ELF-1 (cell line): ENCODE measurements at places on chromosomes 16 and 17.
A peak's percentile ranks its signal among the peaks of the same experiment; 100 is the strongest.

DNA sequence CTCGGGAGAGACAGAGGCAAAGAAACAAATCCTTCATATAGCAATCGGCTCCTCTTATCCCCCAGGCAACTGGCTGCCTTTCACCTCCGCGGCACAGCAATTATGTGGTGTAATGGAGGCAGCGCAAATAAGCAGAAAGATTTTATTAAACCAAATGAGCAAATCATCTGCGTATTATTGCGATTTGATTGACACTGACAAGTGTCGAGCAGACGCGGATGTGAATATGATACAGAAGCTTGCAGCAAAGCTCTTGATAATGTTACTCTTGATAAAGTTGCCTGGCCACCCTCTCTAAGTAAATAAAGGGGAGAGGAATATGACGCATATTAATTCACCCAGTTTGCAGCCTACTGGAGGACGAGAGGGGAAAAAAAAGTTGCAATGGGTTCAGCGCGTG is 26.5 kb upstream of the AKTIP start:
- no peak for DNase-seq

GRCh38 chr16:48536614-48537200 is 73.3 kb downstream of the N4BP1 start:
- no peak for DNase-seq

DNA sequence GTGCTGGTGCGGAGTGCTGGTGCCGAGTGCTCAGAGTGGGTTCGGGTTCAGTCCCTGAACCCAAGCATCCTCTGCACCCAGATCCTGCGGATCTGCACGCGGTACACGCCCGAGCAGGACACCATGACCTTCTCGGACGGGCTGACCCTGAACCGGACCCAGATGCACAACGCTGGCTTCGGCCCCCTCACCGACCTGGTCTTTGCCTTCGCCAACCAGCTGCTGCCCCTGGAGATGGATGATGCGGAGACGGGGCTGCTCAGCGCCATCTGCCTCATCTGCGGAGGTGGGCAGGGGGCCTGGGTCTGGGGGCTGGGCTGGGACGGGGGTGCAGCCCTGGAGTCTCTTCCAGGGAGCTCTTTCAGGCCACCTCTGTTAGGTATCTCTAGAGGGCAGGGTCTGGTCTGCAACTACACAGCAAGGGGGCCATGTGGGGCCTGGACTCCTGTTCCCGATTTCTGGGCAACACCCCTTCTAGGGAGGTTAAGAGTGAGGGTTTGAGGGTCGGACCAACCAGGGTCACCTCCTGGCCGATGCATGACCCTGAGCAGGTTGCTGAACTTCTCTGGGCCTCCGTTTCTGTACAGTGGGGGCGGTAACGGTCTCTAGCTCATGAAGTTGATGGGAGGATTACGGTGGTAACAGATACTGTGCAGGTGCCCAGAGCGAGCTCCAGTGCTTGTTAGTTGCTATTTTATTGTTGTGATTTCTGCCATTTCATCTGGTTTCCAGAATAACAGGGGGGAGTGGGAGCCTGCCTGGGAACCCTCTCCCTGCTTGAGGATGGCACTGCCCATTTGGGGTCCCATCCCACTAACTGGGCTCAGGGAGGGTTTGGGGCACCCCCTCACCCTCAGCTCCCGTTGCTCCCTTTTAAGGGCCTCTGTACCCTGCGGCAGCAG is 10.1 kb downstream of the GJD3 start:
- no peak for DNase-seq

GRCh38 chr17:3260163-3260562 is 38.0 kb downstream of the OR3A1 start:
- DNase-seq = no peak

- DNase-seq = no peak
Observed at GRCh38 chr17:3771140-3771539, 29.8 kb downstream of the ITGAE start.

GRCh38 chr17:59366040-59366757 is 34.7 kb downstream of the YPEL2 start:
- DNase-seq = peak; percentile 95

DNA sequence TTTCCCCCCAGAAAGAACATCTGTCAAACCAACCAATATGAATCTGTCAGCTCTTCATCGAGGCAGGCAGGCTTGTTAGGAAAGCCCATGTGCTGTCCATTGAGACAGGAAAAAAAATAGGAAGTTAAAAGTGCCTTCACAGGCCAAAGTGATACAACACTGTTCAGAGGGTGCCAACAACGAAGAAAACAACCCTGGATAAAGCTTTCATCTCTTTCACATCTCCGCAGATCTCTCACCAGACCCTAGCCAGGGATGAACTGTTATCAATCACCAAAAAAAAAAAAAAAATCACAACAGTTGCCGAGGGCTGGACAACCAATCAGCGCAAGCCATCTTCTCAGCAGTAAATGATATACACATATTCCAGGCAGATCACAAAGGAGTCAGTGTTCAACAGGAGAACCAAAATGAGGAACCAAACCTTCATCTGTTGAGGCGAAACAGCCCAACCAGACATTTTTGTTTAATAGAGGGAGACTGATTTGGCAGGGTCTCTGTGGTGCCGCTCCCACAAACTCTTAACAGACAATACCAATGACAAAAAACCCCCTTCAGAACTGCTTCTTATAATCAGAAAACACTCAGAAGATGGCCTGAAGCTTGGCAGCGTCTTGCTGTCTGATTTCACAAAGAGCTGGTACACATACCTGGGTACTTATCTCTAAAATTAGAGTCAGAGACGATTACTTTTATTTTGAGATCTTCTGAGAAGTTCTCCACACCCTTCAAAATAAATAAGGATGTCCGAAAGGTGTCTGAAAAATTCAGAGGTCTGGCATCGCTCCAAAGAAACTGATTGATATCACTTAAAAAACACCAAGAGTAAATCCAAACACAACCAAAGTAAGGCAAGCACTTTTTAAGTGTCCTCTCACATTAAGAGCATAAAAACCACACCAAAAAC is 1.8 kb downstream of the MAP3K14 start:
- DNase-seq = no peak

GRCh38 chr17:77735566-77736198 is 222.8 kb upstream of the TNRC6C start:
- no peak for DNase-seq

DNA sequence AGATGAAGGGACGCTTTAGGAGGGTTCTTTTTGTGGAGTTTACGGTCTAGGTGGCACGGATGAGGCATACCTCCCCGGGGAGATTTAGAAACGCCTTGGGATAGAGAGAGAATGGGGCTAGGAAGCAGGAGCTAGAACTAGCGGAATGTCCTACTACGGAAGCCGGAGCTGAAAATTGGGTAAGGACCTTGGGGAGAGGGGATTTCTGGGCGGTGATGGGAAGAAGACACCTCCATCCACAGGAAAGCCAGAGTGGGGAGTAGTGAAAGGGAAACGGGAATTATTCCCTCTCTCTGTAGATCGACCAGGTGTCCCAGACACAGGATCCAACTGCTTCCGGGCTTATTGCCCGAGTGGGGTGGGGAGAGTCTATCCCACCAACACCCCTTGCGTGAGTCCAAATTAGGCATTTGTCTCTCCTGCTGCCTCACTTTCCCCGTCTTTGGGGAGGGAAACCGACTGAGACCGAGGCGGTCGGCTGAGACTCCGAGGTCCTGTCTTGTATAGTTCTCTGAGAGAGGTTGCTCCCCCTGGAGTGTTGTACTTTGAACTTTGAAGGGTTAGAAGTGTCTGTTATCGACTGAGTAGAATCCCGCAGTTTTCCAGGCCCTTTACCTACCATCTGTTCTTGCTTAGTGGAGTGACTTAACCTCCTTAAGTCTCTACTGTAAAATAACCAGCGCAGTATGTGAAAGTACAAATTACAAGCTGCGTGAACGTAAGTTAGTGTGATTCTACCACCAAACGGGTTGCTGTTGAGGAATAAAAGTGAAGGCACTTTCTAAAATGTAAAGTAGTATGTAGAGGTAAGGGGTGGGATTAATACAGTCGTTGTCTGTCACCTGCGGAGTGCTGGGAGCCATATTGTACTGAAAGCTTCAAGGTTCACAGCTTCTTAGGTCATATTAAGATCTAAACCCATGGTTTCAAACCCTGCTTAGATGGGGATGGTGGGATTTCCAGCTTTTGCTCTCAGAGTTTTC is 1.0 kb downstream of the RSPRY1 start:
- DNase-seq = peak; percentile 45

- no peak for DNase-seq
Observed at GRCh38 chr16:74773446-74774222, 986 bp downstream of the FA2H start.

GRCh38 chr17:27566671-27567562 is 64.1 kb upstream of the LGALS9 start:
- no peak for DNase-seq

- DNase-seq = peak; percentile 44
Observed at GRCh38 chr17:6555331-6556120, 829 bp downstream of the PITPNM3 start.

GRCh38 chr16:23080329-23080728 is 68.9 kb downstream of the USP31 start:
- no peak for DNase-seq

- DNase-seq = peak; percentile 52
Observed at GRCh38 chr17:16297367-16298139, 55.7 kb downstream of the CENPV start.

- no peak for DNase-seq
Observed at GRCh38 chr16:79721270-79721669, 120.7 kb upstream of the MAF start.

DNA sequence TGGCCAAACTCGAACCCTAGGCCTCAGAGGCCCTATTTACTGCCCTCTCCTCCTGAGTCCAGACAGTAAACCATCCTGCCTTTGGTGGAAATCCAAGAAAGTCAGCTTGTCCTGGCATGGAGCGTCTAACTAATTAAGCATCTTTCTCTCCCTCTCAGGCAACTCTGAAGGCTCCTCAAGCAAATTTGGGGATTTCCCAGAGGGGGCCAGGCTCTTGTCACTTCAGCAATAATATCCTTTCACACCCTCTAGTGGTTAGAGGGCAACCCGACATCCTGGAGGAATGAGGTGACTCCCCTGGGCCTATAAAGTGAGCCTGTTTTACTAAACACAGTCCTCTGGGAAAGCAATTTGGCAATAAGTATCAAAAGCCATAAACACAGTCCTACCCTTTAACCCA is 60.4 kb downstream of the NOG start:
- peak; percentile 62 for DNase-seq

- DNase-seq = no peak
Observed at GRCh38 chr17:61461586-61461966, 9.4 kb downstream of the TBX4 start.

GRCh38 chr16:56640076-56640475 is 1.6 kb downstream of the MT1A start:
- no peak for DNase-seq

GRCh38 chr17:61065263-61065773 is 334.3 kb upstream of the TBX2 start:
- peak; percentile 3 for DNase-seq

DNA sequence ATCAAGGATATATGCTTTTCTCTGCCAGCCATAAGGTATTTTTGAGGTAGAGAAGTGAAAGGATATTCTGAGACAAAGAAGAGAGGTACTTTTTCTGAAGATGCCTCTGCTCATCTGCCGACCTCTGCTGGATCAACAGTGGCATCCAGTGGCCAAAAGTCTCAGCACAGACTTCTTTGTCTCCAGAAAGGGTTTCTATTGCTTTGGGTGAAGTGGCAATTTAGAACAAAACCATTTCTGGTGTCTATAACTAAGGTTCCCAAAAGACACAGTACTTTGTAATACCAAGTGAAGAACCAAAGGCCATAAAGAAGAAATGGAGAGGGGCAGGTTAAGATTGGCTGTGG is 155.2 kb upstream of the C17orf78 start:
- DNase-seq = peak; percentile 44

DNA sequence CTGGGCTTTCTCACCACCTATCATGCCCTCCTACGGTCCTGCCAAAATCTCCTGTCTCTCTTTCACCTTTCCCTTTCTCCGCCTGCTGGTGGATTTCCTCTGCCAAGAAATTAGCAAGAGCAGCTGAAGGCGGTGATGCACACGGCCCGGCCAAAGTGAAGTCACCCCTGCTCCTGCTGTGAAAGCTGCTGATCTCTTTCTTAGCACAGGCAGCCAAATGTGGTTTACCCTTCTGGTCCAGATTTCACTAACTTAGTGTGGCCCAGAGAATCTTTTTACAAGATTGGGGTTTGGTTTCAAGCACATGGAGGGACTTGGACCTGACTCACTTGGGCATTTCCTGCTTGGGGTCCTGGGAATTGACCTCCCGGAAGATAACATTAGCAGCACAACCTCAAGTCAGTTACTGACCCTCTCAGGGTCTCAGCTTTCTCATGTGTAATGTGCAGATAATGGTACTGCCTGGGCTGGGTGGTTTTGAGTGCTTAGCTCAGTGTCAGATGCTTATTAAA is 155.7 kb downstream of the SOCS1 start:
- peak; percentile 79 for DNase-seq

DNA sequence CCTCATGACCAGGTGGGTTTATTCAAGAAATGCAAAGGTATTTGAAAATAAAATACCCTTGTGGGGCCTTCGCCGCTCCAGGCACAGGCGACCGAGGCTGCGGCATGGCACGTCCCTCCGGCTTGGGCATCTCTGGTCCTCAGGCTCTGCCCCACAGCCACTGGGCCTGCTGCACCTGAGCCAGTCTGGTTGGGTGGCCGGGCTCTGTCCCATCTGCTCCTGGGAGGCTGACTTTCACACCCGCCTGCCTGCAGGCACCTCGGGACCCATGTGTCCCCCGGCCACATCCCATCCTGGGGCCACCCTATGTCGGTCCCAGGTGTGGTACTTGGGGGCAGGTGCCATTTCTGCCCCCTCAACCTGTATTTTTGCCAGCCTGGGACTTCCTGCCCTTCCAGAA is 20.9 kb downstream of the OSBPL7 start:
- DNase-seq = no peak

DNA sequence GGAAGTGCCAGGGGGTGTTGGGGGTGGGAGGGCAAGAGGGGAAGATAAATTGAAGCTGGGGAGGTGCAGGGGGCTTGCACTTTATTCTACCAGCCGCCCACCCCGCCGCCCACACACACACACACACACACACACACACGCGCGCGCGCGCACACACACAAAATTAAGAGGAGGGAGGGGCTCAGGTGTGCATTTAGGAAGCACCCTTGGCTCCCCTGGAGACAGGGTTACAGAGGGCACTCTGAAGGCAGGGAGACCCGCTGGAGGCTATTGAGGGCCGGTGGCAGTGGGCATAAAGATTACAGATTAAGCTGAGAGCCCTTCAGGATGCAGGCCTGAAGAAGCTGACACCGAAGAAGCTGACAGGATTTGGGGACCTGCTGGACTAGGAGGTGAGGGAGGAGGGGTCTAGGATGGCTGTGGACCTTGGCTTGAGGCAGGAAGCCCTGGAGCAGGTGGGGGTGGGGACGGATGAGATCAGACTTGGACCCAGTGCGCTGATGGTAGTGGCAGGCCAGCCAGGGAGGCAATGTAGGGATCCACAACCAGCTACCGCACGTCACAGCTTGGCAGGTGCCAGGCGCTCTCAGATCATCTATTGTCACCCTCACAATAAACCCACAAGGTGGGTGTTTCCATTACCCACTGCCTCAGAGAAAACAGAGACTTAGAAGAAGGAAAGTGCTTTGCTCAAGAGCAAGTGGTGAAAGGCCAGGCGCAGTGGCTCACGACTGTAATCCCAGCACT is 772 bp upstream of the SAMD14 start:
- DNase-seq = peak; percentile 58

- DNase-seq = no peak
Observed at GRCh38 chr17:9203771-9204425, 182.6 kb downstream of the NTN1 start.
